ENCODE measurements at places on chromosomes 4 and X.

DNA sequence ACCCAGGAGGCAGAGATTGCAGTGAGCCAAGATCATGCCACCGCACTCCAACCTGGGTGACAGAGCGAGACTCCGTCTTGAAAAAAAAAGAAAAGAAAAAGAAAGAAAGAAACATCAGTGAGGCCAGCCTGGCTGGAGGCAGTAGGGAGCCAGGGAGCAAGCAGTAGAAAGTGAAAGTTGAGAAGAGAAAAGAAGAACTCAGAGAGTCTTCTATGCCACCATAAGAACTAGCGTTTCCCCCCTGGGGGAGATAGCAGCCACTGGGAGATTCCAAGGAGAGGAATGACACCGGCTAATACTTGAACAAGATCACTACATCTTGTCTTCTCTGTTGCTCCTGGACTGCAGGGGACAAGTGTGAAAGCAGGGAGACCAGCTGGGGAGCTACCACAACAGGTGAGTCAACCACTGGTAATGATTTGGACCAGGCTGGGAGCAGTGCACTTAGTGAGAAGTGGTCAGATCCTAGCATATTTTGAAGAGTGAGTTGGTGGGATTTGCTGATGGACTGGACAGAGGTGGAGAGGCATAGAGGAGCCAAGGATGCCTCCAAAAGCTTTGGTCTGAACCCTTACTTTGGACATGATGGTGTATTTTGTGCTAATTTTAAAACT is 33.4 kb downstream of the SLC2A9 start:
- no peak for DNase-seq

- DNase-seq = peak; percentile 6
Observed at GRCh38 chr4:103719105-103719829, 518 bp downstream of the TACR3 start.

DNA sequence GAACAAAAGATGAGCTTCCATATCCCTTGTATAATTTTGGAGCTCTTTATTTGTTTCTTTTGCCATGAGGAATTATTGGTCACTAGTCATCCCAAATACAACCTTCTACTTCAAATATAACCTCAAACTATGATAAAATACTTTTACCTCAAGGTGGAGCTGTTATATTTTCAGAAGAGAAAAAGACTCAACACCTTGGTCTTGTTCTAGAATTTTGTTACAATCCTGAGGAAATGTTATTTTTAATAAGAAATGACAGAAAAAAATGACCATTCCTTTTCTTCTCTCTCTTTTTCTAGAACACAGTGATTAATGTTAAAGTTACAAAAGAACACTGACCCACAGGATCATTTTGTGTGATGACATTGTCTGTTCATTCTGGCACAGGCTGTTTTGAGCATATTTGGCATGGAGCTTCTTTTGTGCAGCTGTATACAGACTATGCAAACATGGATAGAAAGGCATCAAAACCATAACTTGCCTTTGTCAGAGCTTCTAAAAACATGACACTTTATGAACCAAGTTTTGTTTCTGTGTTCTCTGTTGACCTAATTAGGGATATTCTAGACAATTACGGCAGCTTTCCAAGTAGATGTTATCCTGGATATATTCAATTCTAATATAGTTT is 159.6 kb upstream of the CTSO start:
- peak; percentile 25 for DNase-seq

- DNase-seq = no peak
Observed at GRCh38 chrX:27924261-27924660, 57.0 kb downstream of the DCAF8L1 start.

DNA sequence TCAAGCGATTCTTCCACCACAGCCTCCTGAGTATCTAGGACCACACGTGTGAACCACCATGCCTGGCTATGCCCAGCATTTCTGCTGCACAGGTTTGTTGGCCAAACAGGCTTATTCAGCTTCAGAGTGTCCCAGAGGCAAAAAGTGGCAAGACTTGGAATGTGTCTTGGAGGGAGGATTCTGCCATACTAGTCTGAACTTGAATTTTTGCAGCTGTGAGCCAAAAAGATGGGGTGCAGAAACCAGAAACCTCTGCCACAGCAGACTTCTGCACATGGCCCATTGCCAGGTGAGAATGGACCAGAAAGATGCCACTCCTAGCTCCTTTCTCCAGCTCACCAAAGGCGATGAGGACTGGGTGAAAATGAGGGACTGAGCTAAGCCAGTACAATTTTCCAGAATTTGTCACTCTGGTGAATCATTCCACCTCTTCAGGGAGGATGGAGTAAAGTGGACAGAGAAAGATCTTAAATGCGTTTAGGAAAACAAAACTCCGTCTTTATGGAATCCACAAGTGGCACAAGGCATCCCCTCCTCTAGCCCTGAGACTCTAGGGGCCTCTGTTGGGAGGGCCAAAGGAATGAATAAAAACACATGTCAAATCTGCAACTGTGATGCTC is 369.1 kb upstream of the CLNK start:
- no peak for DNase-seq

GRCh38 chr4:87949961-87950360 is 25.6 kb upstream of the SPP1 start:
- no peak for DNase-seq

DNA sequence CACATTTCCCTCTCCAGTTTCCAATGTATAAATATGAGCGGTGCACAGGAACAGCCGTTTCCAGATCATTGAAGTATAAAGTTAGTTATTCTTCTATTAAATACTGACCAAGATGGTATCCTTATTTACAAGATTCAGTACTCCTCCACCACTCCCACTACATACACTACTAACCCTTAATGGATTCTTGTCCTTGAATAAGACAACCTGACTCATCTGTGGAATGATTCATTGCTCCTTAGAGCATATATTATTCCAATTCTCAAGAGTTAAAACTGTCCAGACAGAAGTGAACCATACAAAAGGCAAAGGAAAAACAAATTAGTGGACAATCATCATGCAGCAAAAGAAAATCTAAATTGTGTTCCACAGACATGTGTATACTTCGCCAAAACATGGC is 373.3 kb downstream of the IDS start:
- no peak for DNase-seq

DNA sequence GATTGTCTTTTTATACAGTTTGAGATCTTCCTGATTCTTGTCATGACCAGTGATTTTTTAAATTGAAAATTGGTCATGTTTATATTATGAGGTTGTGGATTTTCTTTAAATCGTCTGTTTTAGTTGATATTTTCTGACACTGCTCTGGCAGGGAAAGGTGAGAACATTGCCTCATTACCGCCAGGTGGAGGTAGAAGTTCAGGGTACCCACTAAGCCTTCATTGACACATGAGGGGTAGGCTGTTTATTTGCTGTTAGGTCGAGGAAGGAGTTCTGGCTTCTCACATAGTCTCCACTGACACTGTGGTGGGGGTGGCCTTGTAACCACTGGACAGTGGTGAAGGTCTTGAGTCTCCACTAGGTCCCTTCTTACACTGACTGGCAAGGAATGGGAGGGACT is 117.6 kb upstream of the GPR101 start:
- DNase-seq = no peak

DNA sequence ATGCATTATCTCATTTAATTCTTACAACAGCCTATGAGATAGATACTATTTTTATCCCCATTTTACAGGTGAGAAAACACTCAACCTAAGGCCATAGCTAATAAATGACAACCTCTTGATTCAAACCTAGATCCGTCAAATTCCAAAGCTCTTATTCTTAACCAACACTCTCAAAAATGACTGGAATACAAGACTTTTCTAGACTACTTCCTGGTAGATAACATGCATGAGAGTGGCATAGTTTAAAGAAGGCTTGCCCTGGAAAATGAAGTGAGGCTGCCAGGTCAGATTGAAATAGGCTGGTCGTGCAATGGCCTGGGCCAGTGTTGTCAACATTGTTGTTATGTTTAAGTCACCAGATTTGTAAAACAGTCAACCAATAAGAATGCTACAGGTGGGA is 86.6 kb downstream of the DNAAF6 start:
- no peak for DNase-seq

GRCh38 chr4:143135358-143135757 is 49.4 kb upstream of the USP38 start:
- no peak for DNase-seq

All from GM06990 (cell line).